ENCODE measurements at places on chromosomes 5 and 9.
A peak's percentile ranks its signal among the peaks of the same experiment; 100 is the strongest.

DNA sequence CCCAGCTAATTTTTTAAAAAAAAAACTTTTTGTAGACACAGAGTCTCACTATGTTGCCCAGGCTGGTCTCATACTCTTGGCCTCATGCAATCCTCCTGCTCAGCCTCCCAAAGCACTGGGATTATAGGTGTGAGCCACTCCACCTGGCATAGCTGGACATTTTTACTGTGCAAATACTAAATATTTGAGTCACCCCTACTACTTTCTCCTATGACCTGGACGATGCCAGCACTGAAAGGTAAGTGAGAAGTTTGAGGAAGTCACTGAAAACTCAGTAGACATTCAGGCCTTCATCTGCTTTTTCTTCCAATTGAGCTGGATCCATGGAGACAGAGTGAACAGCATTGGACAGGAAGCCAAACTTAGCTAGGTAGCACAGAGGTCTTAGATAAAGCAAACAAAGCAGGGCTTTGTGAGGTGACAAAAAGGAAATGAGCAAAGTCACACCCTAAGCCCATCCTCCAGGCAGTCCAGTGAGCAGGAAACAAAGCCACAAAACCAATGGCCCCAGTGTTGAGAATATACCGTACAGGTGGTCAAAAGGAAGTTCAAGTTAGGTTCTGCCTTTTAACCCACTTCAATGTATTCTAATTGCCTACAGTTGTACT lies 192.6 kb upstream of the RASA1 start:
- DNase-seq = no peak

DNA sequence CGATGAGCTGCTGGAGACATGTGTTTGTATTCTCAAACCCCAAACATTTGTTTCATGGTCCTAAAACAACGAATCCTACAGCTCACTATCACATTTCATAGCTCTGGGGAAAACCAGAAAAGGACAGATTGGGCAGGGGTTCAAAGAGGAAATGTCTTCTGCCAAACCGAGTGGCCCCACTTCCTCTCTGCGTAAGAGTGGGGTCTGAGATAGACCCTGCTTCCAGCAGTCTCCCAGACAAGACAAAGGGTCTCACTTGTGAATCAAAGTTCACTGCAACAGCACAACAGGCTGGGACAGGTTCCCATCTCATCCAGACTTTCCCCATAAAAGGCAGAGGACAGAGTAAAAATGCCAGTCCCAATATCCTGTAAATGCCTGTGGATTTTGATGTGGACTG lies 276.2 kb upstream of the SLC24A2 start:
- DNase-seq = no peak

DNA sequence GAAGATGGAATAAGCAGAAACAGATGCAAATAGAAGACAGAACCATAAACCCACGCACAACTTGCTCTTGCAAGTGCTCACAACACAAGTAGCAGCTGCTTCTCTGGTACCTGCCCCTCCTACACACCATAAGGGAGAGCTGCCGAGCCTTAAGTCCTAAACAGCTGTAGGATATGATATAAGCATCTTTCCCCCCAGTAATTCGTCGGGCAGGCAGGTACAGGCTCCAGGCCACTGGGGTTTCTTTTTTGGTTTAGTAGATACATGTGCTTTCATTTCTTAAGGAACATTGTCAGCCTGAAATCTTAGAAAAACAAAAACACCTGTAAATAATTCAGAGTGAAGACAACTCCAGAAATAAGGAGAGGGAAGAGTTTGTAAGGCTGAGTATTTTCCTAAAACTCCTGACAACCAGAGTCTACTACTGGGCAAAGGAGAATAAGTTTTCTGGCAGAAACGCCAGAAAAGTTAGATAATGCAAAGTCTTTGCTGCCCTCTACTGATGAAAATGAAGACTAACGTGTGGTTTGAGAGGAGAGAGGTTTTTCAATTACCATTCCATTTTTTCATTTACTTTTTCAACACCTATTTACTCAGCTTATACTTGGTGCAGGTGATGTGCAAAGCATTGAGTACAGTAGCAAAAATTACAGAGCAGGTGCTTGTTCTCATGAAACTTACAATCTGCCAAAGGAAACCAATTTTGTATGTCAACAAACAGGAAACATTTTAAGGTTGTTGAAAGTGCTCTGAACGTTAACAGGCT lies 20.1 kb upstream of the TCERG1 start:
- DNase-seq = peak; percentile 59

DNA sequence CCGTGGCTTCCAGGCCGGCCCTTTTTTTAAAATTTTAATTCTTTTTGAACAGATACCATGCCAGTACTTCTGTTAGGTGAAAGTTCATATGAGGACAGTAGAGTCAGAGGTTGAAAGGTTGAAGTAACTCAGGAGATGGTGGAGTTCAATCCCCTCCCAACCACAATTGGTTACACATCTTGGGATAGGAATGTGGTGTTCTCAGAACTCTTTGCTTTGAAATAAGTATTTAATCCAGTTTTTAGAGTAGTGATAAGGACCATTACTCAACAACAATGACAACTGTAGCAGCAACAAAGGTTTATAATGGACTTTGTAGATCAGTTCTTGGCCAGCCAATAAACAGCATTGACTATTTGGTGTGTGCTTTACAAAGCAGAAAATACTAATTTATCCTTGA lies 116.0 kb downstream of the ARHGAP26 start:
- DNase-seq = no peak

All from brain (organoid and tissue), 16 donors.